Stimulated activated naive CD8-positive, alpha-beta T cell treated with anti-CD3 and anti-CD28 coated beads, Interleukin-15, amount 100 ng/mL, for 72 hours (primary cell): ENCODE measurements at places on chromosomes 4 and X.
A peak's percentile ranks its signal among the peaks of the same experiment; 100 is the strongest.

GRCh38 chr4:10810411-10810810, 125.8 kb upstream of the CLNK start:
- DNase-seq: no peak

- no peak for DNase-seq
Measured at GRCh38 chr4:5979981-5980380, 38.2 kb downstream of the C4orf50 start.

GRCh38 chr4:91228659-91229058, 1075.1 kb upstream of the GRID2 start:
- no peak for DNase-seq

GRCh38 chrX:143429131-143429530, 88.1 kb downstream of the SPANXN3 start:
- no peak for DNase-seq

DNA sequence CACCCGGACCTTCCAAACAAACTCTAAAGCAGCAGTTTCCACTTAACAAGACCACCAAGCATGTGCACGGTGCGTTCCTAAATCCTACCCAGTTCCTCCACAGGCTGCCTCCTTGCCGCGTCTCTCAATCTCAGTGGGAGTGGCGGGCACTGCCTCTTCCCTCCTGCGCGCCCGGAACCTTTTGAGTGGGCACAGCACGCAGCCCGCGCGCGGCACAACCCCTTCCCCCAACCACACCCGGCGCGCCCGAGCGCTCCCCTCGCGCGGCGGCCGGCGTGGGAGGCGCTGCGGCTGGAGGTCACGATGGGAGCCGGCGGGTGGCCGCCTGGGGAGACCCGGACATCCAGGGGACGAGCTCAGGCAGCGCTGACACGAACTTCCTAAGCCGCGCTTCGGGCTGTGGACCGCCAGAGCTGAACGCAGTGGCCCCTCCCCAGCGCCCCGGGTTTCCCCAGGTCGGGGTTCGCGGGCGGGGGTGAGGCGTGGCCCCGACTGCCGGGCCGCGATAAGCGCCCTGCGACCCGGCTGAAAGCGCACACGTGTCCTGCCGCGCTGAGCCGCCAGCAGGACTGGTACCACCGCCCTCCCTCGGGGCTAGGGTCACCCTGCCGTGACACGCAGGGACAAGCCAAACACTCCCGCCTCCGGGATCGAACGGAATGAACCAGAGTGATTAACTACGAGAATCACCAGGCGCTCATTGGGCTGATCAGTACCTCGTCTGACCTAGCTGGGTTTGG, at the start of gene ABCG2:
Gene ABCG2 (minus strand): TSS at position 151 of the 740 bp plus-strand sequence. CDS start 18,644 bp downstream, outside the sequence.
- peak; percentile 55 for DNase-seq

DNA sequence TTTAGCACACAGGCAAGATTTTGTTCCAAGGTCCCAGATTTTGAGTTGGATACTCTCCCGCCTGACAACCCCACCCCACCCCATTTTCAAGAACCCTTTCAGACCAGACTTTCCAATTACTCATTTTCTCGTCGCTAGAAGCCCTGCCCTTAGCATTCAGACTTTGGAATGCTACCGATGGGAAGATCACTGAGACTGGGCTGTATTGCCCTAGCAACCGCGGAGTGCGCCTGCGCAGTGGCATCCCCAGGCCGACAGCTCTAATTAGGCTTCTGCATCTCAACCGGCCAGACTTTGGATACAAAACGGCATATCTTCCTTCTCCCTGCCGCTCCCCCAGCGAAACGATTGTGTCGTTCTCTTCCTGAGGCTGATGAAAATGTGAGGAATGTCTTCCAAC, 3.4 kb downstream of the MAGEE2 start:
- no peak for DNase-seq

GRCh38 chr4:131388277-131388676, 1760.8 kb upstream of the PCDH10 start:
- no peak for DNase-seq

GRCh38 chr4:78423790-78424189, 127.8 kb upstream of the ANXA3 start:
- DNase-seq: no peak

GRCh38 chr4:102823897-102824296, 3.5 kb downstream of the UBE2D3 start:
- DNase-seq: no peak

- no peak for DNase-seq
Measured at GRCh38 chrX:129540722-129541184, 694 bp downstream of the OCRL start.

GRCh38 chr4:167541286-167541685, 307.0 kb upstream of the SPOCK3 start:
- DNase-seq: no peak

GRCh38 chrX:131264053-131264452, 25.1 kb downstream of the IGSF1 start:
- DNase-seq: no peak

DNA sequence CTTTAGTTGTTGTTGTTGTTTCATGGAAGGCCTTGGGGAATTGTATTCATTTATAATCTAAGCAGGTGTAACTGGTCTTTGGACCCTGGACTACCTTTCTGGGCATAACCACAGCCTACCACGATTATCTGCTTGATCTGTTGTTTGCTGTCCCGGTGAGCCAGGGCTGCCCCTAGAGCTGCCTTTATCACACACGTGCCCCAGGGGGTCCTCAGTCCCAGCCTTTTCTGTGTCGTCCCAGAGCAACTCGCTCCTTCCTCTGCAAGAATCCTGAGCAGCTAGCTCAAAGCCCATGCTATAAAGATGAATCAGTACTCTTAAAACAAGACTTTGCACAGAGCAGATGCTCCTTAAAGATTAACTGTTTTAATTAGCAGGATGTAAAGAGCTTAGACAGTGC, 273.2 kb downstream of the EVC2 start:
- no peak for DNase-seq

- DNase-seq: no peak
Measured at GRCh38 chr4:38590046-38590445, 74.0 kb upstream of the KLF3 start.

DNA sequence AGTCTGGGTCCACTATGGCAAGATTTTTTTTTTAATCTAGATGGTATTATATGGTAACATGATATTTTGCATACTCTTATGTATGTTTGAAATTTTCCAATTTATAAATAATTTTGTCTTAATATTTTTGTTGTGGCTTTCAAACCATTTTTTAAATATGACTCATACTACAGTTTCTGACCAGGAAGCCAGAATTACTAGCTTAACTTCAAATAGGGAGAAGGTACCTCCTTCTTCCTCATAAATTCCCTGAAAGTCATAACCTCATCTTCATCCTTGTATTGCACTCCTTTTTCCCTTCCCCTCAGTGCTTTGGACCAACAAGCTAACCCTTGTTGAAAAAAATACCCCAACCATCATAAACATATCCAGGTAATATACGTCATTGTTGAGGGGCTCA, 21.6 kb downstream of the ARAP2 start:
- no peak for DNase-seq

DNA sequence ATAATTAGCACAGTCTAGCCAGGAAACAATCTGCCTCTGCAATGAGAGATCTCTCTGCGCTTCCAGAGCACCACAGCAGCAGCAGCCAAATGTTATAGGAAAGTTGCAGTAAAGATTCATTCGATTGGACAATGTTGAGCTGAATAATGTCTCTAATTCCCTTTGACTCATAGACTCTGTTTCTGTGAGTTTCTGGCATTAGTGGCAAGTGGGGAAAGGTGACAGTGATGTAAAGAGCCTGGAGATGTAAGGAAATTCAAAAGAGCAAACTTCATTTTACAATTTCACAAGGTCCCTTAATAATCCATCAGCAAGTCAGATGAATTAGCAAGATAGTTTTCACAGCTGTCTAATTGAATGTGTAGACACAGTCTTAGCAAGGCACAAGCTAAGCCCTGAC, 184.4 kb downstream of the VEGFC start:
- DNase-seq: no peak

DNA sequence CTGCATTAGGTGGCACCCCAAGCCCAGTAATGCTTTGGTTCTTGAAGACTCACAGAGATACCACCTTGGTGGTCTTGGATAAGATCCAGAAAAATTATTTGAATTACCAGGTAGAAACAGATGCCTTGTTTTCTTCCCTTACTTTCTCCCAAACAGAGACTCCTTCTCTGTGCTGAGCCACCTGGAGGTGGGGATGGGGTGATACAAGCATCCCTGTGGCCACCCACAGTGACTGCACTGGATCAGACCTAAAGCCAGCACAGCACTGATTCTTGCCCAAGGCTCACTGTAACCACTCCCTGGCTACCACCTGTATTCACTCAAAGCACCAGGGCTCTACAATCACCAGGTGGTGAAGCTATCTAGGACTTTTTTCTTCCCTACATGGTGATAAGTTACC, 156.8 kb downstream of the TEX13A start:
- DNase-seq: no peak

- no peak for DNase-seq
Measured at GRCh38 chr4:82747686-82748575, 50.7 kb downstream of the SCD5 start.

DNA sequence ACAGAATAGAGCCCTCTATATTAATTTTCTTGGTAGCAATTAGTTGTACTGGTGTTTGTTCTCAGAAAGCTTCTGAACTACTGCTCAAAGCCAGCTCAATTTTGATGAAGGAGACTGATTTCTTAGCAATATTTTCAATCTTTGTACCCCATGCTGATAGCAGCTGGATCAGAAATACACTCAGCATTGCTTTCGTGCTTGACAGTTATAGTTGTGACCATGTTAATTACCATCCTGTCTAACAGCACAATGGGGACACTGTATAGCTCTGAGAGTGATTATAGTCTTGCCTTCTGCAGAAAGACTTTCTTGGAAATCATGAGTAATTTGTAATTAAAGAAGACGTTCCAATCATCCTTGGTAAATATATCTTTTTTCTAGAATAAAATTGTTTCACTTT, 79.7 kb upstream of the GNPDA2 start:
- no peak for DNase-seq

GRCh38 chr4:80074069-80074468, 1.0 kb upstream of the ANTXR2 start:
- no peak for DNase-seq

DNA sequence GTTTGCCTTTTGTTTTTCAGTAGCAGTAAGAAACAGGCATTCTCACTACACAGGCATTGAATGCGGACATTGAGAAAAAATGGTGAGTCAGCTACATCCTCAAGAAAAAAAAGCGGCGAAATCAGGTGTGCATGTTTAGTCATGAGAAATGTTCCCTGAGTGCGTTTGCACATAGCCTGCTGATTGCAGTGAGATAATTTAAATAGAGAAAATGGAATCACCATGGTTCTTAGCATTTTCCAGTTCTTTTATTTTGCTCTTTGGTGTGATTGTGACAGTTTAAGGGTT, 54.1 kb upstream of the CLDN34 start:
- no peak for DNase-seq

GRCh38 chrX:1535241-1536041, 1.5 kb downstream of the P2RY8 start:
- peak; percentile 64 for DNase-seq

DNA sequence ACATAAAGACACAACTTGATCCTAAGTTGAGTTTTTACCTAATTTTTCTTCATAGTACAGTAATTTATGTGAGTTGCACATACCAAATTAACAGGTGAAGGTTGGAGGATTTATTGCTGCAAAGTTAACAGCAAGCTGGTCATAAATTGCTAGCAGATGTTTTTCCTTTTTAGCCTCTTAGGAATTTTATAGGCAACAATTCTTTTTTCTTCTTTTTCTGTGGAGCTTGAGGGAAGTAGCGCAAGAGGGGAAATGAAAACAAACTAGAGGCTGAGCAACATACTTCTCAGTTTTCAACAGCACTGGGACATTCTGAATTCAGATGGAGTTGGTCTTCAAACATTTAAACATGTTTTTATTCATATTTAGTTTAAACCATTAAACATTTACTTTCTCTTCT, 63.7 kb upstream of the TLR2 start:
- DNase-seq: no peak

DNA sequence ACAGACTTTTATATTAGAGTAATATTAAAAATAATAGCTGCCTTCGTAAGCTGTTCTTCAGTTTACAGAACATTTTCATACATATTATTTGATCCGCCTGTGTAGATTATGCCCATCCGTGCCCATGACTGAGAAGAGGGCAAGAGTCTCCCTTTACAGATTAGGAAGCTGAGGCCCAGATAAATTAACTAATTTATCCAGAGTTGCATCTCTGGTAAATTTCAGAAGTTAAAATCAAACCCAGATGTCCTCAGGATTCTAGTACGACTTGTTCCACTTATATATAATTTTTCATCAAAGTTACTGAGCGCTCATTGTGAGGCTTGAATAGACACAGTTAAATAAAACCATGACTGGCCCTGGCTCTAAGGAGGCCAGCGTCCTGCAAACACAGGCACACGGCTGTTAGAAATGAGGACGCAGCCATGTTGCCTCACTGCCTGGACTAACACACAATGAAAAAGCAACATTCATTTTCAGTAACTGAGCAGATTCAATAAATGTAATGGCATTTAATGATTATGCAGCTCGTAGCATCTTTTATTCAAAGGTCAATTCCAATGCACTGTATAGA, 148.0 kb downstream of the TENM3 start:
- DNase-seq: no peak

DNA sequence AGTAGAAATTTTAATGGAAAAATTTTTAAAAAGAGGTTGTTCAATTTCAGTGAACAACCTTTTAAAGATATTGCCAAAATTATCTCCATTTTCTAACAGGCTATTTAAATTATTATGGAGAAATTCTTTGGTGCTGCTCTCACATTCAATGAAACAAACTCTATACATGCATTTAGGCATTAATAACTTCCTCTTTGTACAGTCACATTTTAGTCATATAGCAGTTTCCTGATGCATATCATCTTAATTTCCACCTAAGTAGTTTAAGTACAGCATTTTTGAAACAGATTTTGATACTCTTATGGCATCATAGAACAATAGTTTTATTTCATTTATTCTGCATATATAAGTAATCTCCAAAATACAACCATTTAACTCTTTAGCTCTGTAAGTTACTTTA, 500.1 kb downstream of the STPG2 start:
- DNase-seq: no peak

GRCh38 chrX:130825525-130825924, 77.5 kb downstream of the ENOX2 start:
- DNase-seq: no peak

GRCh38 chr4:169567916-169568315, 44.5 kb downstream of the NEK1 start:
- no peak for DNase-seq

- DNase-seq: no peak
Measured at GRCh38 chr4:152601156-152601555, 65.3 kb upstream of the FBXW7 start.

DNA sequence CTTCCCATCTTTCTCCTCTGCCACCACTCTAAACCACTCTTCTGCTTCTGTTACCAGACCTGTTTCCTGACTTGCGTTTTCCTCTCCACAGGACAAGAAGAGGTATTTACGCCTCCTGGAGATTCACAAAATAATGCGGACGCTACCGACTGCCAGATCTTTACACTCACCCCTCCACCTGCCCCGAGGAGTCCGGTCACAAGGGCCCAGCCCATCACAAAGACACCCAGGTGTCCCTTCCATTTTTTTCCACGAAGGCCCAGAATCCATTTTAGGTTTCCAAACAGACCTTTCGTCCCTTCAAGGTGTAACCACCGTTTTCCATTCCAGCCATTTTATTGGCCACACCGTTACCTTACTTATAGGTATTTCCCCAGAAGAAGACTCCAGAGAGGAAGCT, 8.2 kb downstream of the ODAPH start:
- DNase-seq: no peak
